ENCODE measurements at places on chromosomes 7 and 10.

GRCh38 chr10:117536866-117537435 is 5.6 kb upstream of the EMX2 start:
- no peak for DNase-seq

GRCh38 chr7:129295015-129295423 is 70.2 kb downstream of the AHCYL2 start:
- peak; percentile 20 for DNase-seq

- no peak for DNase-seq
These were observed 32.0 kb downstream of the STRA8 start for GRCh38 chr7:135265637-135266036.

- DNase-seq = no peak
These were observed 57.7 kb upstream of the ZNRF2 start for GRCh38 chr7:30226614-30227268.

- no peak for DNase-seq
These were observed 83.7 kb downstream of the CYP2C19 start for GRCh38 chr10:94846204-94846603.

DNA sequence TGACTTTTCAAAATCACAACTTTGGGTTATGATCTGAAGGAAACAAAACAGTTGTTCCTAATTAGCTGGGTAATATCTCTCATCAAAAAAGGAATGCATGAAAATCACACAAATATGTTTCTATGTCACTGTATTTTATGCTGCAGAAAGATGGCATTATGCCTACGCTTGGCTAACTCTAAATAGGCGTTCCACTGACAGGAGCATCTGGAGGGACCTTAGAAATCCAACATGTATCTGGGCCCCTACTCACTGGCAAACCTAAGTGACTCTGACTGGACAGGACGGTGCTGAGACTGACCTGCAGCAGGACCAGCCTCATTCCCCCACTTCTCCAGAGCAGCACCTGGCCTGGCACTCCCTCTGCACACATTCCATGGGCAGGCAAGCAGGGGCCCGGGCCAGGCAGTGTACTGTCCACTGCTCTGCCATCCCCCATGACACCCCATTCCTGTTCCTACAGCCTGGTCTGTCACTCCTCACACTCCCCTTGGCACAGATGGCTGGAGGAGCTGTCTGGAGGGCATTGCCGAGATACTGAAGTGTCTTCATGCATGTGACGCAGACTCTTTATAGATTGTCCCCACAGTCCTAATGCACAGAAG is 2.6 kb upstream of the MYL7 start:
- DNase-seq = no peak

- DNase-seq = no peak
These were observed 29.5 kb downstream of the MEST start for GRCh38 chr7:130521258-130521951.

DNA sequence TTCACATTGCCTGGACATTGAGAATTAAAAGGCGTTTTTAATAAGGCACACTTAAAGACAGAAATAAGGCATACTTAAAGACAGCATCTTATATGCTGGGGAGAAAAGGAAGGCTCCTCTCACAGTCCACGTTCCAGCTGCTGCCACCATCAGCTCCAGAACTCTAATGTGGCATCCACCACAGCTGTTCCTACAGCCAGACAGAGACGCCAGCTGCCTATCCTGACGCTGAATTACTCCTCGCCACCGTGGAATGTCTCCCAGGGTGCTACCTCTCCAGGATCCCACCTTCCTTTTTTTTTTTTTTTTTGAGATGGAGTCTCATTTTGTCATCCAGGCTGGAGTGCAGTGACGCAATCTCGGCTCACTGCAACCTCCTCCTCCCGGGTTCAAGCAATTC is 30.8 kb downstream of the SLC37A3 start:
- DNase-seq = no peak

DNA sequence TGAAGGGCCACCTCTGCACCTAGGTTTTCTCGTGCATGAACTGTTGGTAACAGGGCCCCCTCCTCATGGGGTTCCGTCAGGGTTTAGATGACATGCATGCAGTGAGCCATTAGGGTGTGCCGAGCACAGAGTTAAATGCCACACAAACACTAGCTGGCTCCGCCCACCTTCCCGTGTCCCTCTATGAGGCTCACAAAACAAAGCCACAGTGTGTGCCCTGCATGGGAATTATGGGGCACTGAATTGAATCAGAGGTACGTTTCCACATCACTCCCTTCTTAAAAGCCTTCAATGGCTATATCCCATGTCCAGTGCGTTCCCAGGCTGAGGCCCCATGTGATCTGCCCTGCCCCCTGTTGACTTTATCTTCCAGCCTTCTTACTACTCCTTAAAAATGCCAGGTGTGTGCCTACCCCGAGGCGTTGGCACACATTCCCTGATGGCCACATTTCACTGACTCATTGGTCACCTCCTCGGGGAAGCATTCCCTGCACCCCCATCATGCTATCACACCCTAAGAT is 35.7 kb downstream of the GSDME start:
- DNase-seq = no peak

- DNase-seq = no peak
These were observed 22.7 kb downstream of the TACR2 start for GRCh38 chr10:69394020-69394419.

DNA sequence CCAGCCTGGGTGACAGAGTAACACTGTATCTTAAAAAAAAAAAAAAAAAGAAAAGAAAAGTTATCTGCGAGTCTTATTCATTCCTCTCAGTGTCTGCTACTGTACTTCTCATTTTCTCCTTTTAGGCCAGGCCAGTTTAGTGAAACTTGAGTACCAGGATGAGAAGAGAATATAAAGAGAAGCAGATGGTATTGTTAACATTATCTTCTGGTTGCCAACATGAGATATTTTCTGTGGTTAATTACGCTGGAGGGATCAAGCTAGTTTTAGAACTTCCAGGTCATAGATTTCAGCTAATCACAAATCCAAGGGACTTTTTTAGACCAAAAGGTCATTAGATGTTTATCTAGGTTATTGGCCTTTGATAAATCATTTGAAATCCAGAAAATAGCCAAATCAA is 252.6 kb upstream of the SMIM30 start:
- no peak for DNase-seq

- no peak for DNase-seq
These were observed 5.1 kb downstream of the GOLGA7B start for GRCh38 chr10:97854743-97855142.

- DNase-seq = peak; percentile 96
These were observed 29.4 kb upstream of the CDH23 start for GRCh38 chr10:71367271-71367670.

DNA sequence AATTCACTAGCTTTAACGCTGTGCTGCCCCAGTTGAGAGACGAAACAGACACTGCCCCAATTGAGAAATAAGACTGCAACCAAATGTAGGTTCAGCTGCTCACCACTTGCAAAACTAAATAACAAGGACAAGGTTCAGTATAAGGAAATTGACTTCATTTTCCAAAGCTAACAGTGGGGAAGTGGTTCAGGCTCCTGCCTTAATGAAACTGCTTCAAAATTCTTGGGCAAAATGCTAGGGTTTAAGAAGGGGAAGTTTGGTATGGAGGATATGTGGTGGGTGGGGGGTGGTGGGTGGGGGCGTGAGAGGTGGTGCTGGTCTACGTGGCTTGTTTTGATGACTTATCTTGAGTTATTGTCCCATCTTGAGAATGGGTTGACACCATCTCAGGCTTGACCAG is 21.8 kb downstream of the MRPL32 start:
- peak; percentile 49 for DNase-seq

DNA sequence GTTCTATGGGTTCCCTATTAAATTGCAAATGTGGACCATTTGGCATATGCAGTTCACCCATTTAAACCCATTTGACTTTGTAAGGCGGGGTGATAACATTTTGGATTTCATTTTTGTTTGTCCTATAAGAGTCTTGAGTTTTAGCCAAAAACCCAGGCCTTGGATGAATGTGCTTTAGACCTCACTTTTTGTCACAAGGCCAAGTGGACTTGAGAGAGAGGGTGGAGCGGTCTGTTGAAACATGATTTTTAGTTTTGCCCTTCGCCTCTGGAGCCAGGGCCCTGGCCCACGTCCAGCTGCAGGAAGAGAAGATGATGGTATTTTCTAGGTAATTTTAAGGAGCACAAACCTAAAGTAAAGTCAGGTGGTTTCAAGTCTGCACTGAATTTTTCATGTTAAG is 260.1 kb downstream of the SLC25A13 start:
- DNase-seq = no peak

GRCh38 chr7:116316838-116317628 is 106.7 kb downstream of the TES start:
- DNase-seq = peak; percentile 26

DNA sequence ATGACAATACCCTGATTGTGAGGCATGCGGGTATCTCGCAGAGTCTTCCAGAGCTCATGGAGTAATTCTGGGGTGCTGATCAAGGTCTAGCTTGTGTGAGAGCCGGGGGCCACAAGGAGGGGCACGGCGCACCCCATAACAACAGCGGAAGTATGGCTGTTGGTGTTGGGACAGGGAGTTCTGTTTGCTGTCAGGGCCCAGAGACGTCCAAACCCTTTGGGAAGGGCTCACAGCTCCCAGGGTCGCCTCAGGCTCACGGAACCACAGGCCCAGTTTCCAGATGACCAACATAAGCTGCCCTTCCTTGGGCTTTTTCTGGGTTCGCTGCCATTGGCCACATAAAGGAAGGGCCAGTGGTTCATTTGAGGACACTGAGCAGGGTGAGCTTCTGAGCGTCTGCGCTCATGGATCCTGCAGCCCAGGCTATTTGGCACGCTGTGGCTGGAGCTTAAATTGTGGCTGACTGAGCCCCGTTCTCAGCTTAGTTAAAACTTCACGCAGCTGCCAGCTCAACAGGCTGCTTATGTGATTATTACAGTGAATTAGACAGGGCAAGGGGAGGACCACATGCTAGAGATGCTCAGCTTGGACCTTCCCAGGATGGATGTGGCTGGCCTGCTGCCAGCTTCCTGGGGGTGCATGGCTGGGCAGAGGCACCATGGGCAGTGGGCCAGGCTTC is 92.3 kb downstream of the DNAJB6 start:
- DNase-seq = no peak

- peak; percentile 43 for DNase-seq
These were observed 759 bp downstream of the DNAJB12 start for GRCh38 chr10:72353965-72354355.

DNA sequence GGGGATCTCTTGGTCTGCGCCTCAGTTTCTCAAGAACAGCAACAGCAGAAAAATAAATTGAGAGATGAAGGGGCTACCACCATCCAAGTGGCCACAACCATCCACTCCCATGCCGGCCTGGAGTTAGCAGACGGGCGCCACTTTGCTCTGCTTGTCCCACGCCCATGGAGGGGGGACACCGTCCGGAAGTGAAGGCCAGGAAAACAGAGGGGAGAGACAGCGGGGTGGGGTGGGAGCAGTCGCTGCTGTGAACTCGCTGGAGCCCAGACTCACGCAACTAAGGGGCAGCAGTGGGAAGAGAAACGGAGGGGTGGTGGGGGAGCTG is 135.4 kb downstream of the KIF20B start:
- DNase-seq = no peak

DNA sequence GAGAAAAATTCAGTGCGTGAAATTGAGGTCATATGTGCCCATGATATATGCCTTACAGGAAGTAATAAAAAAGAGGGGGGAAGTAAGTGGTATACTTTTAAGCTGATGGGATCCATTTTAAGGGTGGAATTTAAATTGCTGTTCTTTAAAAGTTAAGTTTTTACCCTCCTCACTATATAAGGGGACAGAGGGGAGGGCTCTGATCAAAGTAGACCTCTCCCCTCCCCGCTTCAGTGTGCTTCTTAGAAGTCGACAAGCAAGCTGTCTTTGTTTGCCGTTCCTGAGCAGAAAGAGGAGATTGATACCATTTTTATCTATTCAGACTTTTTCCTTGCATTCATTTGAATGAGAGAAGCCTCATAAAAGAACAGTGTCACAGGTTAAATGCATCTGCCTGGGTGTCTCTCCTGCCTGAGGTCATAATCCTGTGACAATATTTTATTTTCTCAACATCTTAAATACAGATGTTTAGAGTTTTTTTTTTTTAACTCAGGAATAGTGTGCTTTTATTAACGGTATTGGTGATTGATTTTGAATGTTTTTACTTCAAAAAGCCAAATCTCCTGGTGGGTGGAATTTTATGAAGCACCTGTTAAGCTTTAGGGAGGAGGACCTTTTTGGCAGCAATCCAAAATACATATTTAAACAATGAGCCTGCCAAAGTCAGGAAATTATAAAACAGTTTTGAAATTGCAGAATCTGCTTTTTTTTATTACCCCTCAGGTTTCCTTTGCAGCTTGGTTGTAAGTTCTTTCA is 141.7 kb downstream of the KAT6B start:
- DNase-seq = no peak

DNA sequence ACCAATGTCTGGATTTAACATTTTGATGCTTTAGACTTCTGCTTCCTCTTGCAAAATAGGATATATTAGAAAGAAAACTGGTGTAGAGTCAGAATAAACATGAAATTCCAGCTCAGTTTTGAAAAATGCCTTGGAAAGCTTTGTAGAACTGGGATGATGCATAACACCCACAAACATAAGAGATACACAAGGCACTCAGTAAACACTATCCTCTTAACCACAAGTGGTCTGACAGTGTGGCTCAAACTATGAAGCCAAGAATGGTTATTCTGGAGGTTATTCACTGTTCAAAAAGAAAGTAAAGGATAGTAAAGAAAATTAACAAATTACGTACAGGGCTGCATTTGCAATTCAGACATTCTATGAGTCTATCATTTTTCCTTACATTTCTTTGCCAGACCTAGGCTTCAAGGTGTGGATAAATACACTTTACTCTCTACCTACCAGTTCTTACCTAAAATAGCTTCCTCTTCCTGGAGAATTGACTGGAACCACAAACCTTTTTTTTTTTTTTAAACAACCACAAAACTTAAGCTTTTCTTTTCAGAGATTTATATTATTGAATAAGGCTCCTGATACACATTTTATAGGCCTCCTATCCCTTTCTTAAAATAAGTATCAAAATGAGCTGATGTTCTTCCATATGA is 9.0 kb upstream of the RSBN1L start:
- DNase-seq = no peak

DNA sequence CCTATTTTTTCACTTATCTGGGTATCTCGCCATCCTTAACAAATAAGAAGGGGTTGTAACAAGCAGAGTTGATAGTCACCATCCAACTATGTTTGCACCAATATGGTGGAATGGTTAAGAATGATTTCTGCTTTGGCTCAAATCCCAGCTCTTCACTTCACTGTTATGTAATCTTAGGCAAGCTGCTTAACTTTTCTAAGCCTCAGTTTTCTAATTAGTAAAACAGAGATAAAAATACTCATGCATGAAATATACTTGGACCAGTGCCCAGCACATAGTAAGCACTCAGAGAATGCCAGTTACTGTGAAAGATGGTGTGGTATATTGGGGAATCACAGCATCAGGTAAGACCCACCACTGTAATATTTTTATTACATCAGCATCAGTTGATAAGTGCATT is 33.6 kb downstream of the ABCB1 start:
- no peak for DNase-seq

GRCh38 chr10:120555842-120556532 is 99.0 kb downstream of the PLPP4 start:
- no peak for DNase-seq

DNA sequence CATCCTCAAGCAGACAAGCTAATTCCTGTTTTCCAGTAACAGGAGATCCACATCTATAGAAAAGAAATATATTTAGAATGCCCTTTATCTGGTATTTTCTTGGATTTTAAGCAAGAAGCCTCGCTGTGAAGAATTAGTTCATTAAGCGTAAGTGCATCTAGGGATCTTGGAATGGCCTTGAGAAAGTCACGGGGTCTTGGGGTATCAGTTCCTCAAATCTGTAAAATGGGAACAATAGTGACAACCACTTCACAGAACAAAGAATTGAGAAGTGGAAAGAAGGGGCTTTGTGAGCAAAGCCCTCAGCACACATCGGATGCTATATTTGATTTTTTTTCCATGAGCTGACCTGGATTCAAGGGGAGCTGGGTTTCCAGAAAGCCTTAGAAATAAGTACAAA is 32.3 kb upstream of the WDFY4 start:
- peak; percentile 73 for DNase-seq
